ENCODE measurements at places on chromosomes 6 and 20.

- DNase-seq: no peak
Measured at GRCh38 chr6:130995783-130996447, 67.1 kb downstream of the EPB41L2 start.

DNA sequence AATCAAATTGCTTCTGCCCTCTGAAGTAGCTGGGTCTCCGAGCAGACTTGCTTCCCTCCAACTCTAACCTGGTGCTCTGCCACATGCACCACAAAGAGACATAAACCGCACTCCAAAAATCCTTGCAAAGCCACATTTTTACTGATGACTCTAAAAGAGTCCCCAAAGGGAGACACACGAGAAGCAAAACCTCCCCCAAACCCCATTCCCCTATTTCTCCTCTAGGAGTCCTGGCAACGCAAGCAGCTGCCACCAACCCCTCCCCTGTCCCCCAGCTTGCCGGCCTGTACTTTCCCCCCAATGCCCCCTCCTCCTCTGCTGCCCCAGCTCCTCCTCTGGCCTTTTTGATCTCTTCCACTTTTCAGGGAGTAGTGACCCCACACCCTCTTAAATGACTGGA, 180.1 kb upstream of the ARID1B start:
- DNase-seq: no peak

- no peak for DNase-seq
Measured at GRCh38 chr6:37654727-37655500, 42.8 kb downstream of the MDGA1 start.

DNA sequence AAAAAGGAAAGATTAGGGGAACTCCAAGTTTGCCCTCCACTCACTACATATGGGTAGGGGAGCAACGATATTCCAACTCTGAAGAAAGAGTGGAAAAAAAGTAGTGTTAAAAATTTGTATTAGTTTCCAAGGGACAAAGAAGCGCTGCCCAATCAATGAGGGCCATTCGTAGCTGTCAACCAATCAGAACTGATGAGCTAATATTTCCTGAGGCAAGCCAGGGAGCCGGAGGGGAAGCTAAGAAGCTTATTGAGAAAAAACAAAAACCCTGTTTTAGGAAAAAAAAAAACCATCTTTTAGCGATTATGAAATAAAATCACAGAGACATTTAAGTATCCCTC, 59.5 kb downstream of the TRIM38 start:
- no peak for DNase-seq

DNA sequence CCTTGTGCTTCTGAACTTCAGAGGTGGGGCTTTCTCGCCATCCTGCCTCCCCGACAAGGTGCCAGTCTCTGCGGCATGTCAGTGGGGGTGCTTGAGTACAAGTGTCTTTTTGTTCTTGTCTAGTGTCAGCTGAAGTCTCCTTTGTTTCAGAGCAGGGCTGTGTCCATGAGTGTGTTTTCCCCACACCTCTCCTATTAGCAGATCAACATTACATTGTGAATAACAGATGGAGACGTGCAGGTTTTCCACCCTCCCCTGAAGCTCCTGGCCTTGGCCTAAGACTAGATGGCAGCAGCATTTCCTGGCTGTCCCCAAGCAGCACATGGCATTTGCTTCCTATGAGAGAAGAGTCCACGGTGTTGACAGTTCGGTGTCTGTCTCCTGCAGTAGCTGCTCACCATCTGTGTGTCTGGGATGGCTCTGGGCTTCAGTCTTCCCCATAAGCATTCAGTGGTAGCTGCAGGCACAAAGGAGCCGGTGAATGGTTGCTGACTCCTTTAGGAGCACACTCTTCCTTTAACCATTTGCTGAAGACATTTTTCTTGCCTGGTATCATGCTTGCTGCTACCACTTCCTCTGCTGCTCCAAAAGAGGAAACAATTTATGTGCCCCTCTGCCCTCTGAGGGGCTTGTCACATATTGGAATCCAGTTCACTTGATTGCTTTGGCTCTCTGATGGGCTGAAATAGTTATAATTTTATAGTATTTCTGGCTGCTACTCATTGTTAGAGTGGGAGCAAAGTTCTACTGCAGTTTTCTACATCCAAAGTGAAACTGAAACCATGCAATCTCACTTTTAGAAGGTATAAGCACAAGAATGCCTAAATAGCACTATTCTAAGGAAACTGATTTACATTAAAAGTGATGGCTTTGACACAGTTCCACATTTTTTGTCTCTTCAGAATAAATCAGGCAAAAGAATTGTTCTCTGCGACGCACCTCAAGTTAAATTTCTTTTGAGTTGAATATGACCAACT, 913.0 kb downstream of the C6orf118 start:
- no peak for DNase-seq

DNA sequence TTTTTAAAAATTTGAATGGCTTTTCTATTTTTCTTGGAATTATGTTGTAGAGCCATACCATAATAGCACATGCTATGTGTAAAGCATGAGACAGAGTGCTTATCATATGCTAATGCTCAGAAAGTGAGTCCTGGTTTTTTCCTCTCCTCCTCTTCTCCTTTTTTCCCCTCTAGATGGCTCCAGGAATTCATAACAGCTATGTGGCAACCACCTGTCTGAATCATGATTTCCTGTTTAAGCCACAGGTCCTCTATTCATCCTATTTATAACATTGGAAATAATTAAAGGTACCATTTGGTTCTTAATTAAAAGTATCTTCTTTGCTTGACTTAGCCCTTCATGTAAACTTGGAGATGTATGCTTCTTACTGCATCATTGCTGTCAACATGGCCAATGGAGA, 260.0 kb upstream of the MAP3K7 start:
- no peak for DNase-seq

GRCh38 chr20:34216382-34216742, 24.9 kb upstream of the ASIP start:
- no peak for DNase-seq

GRCh38 chr20:51417250-51418136, 125.0 kb downstream of the NFATC2 start:
- no peak for DNase-seq

DNA sequence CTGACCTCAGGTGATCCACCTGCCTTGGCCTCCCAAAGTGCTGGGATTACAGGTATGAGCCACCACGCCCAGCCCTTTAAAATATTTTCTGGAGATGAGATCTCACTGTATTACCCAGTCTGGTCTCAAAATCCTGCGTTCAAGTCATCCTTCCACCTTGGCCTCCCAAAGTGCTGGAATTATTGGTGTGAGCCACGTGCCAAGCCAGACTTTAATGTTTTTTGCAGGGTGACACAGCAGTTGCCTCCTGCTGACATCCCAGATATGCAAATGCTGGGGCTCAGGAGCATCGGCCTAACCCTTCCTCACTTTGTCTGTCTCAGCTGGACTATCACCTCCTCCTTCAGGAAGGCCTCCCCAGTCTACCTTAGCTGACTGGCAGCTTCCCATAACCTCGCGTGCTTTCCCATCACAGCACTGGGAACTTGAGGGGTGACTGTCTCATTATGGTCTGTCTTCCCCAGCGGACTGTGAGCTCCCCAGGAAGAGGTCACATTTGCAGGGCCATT, 14.3 kb upstream of the ID1 start:
- no peak for DNase-seq

DNA sequence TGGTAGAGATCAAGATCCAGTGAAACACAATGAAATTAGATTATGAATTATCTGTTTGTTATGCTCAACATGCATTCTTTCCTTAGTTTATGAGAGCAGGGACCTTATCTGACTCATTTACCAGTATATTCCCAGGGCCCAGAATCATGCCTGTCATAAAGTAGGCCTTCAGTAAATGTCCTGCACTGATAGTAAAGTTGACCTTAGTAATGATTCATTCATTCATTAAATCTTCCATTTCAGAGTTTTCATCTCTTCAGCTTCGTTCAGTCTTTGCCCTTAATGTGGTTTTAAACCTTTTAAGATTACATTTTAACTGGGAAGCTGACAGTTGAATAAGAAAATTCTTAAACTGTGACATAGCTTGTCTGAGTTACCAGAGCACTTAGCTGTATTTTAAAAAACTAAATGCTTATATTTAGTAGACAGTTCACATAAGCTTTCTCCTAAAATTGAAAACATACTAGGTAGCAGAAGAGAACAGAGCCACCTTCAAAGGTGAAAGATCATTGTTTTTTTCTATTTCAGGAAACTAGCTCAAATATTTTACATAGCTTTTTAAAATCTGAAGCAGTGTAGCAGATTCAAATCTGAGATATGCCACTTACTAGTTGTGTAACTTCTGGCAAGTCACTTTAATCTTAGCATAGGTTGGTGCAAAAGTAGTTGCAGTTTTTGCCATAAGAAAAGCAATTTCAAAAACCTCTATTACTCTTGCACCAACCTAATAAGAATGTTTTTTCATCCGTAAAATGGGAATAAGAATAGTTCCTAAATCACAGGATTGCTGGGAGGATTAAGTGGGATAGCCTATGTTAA, 41.4 kb downstream of the MCM8 start:
- no peak for DNase-seq

DNA sequence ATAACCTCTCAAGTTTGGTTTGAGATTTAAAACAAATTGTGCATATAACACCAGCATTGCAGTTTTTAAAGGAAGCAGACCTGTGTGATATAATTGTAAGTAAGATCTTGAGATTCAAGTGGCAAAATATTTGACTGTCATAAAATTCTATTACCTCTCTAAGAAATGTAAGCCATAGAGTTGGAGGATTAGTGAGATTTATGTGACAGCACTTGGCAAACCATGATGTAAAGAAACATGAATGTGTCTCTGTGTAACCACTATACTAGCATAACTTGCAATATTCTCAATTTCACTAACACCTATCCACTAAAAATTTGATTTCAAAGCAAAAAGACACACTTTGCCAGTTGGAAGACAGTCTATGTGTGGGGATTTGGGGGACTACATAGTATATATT, 190.2 kb upstream of the SSTR4 start:
- no peak for DNase-seq

GRCh38 chr20:16005021-16005914, 568.0 kb downstream of the KIF16B start:
- DNase-seq: no peak

DNA sequence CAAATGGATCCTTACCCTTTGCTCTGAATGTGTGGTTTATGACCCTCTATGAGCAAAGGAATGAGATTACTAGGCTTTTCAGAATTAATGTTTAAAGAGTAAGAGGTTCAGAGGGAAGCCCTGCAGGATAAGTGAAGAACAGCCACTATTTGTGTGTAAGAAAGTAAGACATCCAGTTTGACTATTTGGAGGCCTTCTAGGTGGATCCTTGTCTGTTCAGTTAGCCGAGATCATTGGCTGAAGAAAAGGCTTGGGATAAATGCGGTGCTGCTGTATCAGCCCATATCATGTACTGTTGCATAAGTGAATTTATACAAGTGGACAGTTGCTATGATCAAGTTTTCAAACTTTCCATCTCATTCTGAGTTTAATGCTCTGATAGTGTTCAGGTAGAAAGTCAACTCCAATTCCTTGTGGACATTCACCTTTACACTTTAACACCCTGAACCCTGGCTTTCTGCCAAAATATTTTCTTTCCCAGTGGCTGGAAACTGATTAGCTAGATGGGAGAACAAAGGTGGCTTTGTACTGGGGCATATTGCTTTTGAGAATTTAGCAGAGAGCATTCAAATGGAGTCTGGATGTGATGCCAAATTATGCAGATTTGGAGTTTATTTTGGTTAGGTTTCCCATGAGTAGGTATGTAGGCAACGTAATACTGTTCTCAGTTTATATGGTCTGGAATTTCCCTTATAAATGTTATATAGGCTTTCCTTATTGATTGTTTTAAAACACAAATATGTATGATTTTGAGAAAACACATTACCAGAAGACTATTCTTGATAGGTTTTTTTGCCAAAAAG, 15.0 kb downstream of the PARD6B start:
- no peak for DNase-seq

DNA sequence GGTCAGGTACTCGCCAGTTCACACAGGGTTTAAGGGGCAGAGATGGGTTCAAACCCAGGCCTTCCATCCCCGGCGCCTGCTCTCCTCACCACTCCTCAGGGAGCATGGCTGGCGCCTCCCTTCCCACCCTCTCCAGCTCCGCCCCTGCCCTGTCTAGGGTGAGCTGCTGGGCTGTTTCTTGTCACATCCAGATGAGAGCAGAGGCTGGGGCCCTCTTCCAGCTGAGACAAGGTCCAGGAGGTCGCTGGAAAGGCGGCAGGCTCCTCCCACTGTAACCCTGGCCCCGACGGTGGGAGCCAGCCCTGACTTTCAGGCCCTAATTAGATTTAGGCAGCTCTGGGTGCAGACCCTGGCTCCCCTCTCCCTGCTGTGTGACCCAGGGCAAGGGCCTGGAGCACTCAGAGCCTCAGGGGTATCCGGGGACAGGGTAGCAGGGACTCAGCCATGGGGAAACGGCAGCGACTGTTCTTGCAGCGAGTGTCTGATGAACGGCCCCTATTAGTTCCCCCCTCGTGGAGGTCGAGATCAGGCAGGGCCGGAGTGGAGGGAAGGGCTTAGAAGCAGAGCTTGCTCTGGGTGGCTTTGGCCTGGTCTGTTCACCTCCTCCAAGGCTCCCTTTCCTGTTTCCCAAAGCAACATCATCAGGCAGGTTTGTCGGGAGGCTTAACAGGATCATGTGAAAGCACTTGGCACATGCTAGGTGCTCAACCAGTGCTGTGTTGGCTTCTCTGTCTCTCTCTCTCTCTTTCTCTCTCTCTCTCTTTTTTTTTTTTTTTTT, 33.4 kb downstream of the SNAI1 start:
- DNase-seq: no peak

DNA sequence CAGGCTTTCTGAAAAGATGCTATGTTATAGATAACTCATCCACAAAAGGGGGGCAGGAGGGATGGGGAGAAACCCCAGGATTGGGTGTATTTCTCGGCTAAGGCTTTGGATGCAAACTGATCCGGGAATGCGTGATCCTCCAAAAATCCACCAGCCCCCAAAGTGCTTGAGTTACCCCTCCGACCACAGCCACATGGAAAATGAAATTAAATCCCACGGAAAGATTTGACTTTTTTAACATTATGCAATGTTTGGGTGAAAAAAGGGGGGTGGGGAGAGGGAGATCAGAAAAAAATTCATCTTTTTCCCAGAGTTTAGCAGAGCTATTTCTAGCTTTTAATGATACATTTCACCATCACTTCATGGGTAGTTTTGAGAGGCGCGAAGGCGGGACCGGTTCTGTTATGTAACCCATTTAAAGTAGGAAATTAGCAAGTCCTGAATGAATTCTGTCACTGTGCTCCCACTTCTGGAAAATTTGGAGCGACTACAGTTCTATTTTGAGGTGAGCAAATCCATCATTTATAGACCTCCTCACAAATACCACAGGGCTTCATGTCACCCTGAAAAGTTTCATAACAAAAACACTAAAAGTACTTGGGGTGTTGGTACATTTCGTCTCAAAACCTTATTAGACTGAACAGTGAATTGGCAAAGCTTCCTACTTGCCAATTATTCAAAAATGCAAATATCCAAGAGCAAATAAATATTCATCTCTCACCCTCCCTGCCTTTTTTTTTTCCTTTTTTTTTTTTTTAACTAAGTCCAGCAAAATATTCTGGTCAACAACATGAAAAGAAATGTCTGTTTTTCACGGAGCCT, 51.9 kb upstream of the NFATC2 start:
- no peak for DNase-seq

GRCh38 chr6:87139236-87139635, 16.1 kb upstream of the ZNF292 start:
- DNase-seq: no peak

GRCh38 chr6:126643352-126643751, 303.4 kb downstream of the CENPW start:
- DNase-seq: no peak
